ENCODE measurements at places on chromosomes 12 and 14.

DNA sequence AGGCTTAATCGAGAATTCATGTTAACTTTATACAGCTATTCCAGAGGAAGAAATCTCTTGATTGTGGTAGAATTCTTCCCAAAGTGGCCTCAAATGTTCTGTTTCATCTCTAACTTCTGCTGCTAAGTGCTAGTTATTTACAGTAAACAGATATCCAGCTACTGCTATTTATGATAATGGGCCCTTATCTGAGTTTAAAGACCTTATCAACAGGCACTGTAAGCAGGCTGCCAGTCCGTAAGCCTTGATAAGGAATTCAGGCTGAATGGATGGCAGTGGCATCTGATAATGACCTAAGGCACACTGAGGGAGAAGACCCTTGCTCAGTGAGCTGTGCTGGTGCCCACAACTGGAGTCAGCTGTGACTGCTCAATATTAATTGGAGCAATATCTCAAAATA is 59.0 kb downstream of the PAX9 start:
- DNase-seq = no peak

DNA sequence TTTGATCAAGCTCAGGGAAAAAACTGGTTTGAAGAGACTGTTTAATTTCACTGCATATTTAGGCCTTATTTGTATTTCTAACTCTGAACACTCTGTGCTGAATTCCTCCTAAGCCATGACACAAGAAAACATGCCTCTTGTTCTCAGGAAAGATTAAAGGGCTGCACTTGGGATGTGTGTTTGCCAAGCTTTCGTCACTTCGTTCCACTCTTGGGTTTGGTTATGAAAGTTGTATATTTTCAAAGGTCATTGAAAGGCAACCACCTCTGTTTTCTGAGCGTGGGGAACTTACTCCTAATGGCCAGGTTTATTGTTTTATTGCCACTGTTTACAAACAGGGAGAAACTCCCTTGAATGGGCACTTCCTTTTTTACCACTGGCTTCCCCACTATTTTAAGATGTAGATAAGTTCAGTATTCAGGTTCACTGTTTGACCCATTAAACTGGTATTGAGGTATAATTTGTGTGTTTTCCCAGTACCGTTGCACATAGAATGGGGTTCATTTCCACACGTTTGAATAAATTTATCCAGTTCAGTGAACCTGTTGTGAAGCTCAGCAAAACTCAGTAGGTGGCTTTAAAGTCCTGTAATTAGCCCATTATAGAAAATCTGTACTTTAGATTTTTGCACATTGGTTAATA is 65.3 kb downstream of the NKX2-1 start:
- no peak for DNase-seq

DNA sequence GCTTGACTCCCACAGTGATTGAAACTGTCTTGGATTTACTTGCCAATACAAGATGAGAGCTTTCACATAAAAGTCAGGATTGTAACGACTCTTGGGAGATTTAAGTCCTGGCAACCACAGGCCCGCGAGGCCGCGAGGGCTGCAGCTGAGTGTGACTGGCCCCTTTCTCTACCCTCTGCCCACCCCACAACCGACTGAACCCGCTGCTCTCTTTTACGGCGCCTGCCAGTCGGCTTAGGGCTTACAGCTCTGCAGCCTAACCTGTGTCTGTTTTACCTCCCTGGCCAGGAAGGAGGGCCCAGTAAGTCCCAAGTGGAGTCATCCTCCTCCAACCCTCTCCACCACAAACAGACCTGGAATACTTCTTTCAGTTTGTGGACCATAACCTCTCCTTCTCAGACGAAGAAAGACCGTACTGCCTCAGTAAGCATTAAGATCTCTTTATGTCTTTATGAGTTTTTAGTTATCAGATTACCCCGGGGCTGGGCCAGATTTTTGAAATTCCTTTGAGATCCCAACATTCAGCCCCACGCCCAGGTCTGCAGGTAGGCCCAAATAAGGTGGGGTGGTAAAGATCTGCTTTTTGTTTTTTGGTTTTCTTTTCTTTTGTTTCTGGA is 12.6 kb upstream of the TIGAR start:
- no peak for DNase-seq

GRCh38 chr14:105087308-105087962 is 22.2 kb upstream of the GPR132 start:
- DNase-seq = peak; percentile 67

DNA sequence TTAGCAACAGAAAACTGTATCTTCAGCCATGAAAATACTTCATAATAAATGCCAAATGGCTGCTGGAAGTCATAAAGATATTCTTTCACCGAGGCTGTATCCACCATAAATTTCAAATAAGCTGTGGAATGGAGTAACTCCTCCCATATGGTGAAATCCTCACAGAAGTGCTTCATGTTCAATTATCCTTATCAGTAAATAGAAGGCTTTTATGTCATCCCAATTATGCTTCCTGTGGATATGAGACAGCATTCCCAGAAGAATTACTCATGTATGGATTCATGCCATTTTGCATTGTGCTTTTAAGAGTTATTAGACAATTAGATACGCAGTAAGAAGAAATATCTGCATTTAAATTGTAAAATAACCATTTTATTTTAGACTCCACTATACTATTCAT is 99.0 kb downstream of the RTN1 start:
- DNase-seq = no peak

DNA sequence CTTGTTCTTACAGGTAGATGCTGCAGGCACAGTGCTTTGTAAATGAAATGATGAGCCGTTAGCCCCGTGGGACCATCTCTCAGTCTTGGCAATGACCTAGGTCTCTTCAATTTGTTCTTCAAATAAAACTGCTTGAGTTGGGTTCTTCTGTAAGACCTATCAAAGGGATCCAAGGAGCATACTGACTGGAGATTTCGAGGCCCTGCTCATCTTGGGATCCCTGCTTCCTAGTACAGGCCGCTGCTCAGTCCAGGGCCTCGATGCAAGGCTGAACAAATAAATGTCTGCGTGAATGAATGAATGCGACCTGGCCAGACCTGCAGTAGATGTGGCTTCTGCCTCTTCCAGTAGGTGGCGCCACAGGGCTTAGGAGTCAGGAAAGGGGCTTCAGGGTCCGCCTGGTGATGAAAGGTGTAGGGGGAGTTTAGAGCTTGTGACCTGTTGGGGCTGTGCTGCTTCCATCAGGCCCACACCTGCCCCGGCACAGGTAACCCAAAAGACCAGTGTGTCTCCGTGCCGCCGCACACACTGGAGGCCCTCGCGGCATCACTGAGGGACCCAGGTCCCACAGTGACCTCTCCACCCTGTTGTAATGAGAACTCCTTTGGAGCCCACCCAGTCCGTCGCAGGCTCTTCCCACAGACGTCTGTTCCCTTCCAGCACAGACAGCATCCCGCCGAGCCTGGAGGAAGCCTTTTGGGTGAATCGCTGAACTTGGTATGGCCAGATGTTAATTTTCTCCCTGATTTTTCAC is 4.4 kb downstream of the CACNA1C start:
- peak; percentile 60 for DNase-seq

GRCh38 chr12:15728118-15728598 is 61.0 kb downstream of the EPS8 start:
- DNase-seq = no peak

- DNase-seq = no peak
These were observed 399 bp downstream of the NCAPD2 start for GRCh38 chr12:6494258-6494743.
